ENCODE measurements at places on chromosomes 11 and 22.

DNA sequence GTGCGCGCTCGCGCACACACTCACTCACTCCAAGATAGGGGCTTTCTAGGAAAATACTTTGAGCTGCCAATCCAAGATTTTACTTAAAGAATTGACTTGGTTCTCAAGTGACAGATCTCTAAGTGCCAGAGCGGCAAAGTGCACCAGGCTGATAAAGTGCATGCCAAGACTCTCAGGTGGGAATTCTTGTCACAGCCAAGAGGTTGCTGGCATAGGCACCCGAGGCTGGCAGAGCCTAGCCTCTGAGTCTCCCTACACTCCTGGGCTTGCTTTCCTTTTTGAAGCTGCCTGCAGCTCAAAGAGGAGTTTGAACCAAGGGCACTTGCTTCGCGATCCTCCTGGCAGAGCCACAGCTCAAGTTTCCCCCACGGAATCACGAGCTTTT is 2.5 kb upstream of the ADM start:
- peaks cover 9% of the 10 kb centered on the region for H3K4me1 ChIP-seq
- H3K36me3 ChIP-seq = peaks cover 18% of the 10 kb centered on the region
- DNase-seq = no peak
- H3K4me3 ChIP-seq = peak overlapping the region; percentile 65
- H3K27ac ChIP-seq = peak overlapping the region; percentile 91

DNA sequence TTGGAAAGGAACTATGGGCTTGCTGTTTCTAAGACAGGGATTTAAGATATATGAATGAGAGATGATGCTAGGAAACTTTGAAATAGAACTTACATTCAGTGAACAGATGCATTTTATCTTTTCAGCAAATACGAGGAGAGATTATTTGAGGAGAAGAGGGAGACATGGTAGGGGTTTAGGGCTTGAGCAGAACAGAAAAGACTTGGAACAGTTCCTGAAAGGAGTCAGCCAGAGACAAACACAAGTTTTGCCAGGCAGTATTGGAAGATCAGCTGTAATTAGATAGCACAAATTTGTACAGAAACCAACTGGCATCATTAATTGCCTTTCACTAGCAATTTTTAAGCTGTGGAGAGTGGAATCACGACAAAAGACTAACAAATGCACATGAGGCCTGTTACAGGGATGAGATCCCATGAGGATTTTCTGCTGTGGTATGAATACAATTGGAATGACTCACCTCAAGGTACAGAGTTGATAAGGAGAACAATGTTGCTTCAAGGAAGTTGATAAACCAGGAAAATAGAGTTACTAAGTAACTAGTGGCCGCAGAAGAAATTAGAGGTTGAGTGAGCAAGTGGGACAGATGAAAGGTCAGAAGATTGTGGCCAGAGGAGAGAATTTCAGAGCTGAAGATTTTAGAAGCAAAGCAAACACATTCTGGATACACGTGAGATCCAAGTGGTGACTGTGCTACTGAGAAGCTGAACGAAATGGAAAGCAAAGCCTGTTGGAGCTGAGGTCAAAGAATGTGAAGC is 67.9 kb downstream of the CYB5R2 start:
- no peaks in the 10 kb centered on the region for H3K27me3 ChIP-seq
- H3K4me1 ChIP-seq = no peaks in the 10 kb centered on the region
- no peak overlapping the region for H3K4me3 ChIP-seq

DNA sequence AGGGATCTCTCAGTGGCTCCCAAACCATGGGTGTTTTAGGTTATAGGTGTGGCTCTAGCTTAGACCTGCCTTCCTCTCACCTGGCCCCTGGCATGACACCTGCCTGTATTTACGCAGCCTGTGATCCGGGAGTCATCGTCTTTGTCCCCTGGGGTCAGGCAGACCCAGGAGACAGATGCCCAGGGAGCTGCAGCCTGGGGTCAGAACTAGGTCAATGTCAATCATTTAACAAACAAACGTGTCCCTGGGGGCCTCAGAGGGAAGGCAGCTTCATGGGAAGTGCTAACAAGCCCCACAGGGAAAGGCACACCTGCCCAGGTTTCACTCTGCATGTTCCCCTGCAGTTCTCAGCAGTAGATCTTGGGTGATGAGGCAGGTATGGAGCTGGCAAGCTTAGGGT is 12.0 kb downstream of the BACE1-AS start:
- DNase-seq = no peak
- peaks cover 14% of the 10 kb centered on the region for H3K4me1 ChIP-seq
- no peak overlapping the region for H3K4me3 ChIP-seq

DNA sequence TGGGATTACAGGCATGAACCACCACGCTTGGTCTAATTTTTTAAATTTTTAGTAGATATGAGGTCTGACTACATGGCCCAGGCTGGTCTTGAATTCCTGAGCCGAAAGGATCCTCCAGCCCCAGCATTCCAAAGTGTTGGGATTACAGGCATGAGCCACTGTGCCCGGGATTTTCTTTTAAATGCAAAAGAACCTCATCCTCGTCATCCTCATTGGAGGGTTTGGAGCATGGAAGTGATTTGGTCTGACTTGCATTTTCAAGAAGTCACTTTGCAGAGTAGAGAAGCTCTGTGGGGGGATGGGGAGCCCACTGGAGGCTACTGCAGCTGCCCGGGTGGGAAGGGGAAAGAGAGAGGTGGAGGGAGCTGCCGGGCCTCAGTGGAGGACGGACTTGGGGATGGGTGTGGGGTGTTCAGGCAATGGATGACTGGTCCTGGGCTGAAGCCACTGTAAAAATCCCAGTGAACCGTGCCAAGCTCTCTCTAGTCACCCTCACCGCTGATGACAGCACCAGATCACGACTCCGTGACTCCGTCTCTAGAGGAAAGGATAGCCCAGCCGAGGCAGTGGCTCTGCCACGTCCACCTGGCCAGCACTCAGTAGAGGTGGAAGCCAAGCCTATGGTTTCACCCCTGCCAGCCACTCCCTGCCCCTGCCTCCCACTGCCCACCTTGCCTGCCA is 32.8 kb upstream of the SLC22A12 start:
- H3K27ac ChIP-seq = no peak overlapping the region
- peaks cover 6% of the 10 kb centered on the region for H3K4me1 ChIP-seq
- no peak for DNase-seq
- no peak overlapping the region for H3K4me3 ChIP-seq
- H3K36me3 ChIP-seq = no peaks in the 10 kb centered on the region

All from fibroblast of lung (primary cell).